Activated CD4-positive, alpha-beta T cell treated with anti-CD3 and anti-CD28 coated beads, Interleukin-2, amount 10 ng/mL, durations not matched to agents 7 days and 5 days (primary cell): ENCODE measurements at places on chromosomes 6 and 20. TPM values are rescaled to one million over a fixed set of nuclear protein-coding genes. Genes with fewer than 3 reads are reported as not detected.

The FAM209A gene
- 3.2 TPM for total RNA-seq

The VGLL2 gene
- total RNA-seq: not detected

The CCN2 gene
- total RNA-seq: not detected

The PET117 gene
- 14.0 TPM for total RNA-seq

The DUSP15 gene
- not detected for total RNA-seq
